Renal cortex interstitium (tissue), 15 donors: ENCODE measurements at places on chromosomes 1 and 21.

GRCh38 chr1:152880316-152880715, 2.2 kb downstream of the SMCP start:
- DNase-seq: no peak

- DNase-seq: no peak
Observed at GRCh38 chr21:31352836-31353235, 8.8 kb upstream of the TIAM1 start.

- no peak for DNase-seq
Observed at GRCh38 chr1:111921948-111922347, 67.5 kb downstream of the KCND3 start.

GRCh38 chr1:151805066-151805820, at the start of gene LINGO4:
Gene LINGO4, minus strand, starts transcription at chr1:151805419. Its CDS starts 2,715 bp downstream, at chr1:151802704.
- DNase-seq: no peak

DNA sequence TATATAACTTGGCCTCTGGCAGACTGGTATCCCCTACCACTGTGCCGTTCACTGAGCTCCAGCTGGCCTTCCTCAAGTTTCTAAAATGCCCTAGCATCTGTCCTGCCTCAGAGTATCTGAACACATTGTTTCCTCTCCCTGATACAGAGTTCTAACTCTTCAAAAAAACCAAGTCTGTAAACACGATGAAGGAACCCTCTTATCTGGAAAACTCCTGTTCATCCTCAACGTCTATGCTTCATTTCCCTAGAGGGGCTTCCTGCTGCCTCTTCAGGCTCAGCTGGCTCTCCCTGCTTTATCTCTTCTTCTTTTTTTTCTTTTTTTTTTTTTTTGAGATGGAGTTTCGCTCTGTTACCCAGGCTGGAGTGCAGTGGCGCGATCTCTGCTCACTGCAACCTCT, 5.6 kb downstream of the BSDC1 start:
- DNase-seq: no peak

DNA sequence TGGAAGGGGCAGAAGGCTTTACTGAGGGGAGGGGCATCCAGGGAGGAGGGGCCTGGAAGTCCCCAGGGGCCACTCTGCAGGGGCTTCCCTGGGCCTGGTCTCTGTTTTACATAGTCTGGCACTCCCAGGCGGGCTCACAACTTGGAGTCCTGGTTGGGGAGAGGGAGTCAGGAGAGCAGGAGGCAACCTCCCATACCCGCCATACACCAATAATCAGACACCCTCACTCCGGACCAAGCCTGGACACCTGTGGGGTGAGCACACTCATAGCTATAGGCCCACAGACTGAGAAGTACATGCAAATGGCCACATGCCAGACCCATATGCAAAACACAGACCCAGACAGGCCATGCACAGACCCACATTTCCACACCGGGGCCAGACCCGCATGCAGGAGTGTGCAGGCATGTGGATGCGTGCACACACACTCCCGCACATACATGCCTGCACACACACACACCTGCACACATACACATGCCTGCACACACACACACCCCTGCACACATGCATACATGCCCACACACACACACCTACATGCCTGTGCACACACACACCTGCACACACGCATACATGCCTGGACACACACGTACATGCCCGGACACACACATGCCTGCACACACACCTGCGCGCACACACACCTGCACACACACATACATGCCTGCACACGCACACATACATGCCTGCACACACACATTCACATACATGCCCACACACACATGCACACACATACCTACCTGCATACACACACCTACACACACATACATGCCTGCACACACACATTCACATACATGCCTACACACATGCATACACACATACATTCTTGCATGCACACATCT, 89.5 kb upstream of the RUNX3 start:
- no peak for DNase-seq

DNA sequence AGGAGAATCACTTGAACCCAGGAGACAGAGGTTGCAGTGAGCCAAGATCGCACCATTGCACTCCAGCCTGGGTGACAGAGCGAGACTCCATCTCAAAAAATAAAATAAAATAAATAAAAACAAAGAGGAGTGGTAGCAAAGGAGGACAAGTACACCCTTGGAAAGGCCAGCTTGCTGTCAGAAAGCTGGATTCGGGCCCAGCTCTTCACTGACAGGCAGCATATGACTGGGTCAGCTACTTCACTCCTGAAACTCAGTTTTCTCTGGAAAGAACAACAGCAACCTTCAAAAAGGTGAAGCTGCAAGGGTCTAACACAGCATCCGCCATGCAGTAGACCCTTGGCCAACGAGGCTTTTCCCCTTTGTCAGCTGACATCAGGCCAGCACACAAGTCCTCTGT, 156.0 kb upstream of the TIAM1 start:
- DNase-seq: no peak

- DNase-seq: no peak
Observed at GRCh38 chr1:197916500-197916983, 630 bp upstream of the LHX9 start.

DNA sequence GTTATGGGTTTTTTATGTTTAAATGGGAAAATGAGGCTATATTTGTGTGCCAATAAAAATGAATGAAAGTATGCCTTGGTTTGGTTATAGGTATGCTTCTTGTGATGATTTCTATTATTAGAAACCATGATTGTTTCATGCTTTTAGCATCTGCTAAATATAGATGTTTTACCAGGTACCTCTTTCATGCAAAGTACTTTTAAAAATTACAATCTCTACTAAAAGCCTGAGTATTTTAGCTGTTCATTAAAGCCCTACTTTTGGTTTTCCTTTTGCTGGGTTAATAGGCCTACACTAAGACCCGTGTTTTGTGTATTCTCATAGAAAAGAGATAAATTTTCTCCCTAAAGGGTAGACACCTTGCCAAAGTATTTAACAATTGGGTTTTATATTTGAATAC, 32.0 kb downstream of the MTF2 start:
- DNase-seq: no peak

- DNase-seq: no peak
Observed at GRCh38 chr21:42235593-42235992, 16.7 kb downstream of the ABCG1 start.

- DNase-seq: no peak
Observed at GRCh38 chr1:206953626-206954025, 7.4 kb upstream of the PIGR start.

- no peak for DNase-seq
Observed at GRCh38 chr1:41898191-41898713, 20.5 kb downstream of the HIVEP3 start.

DNA sequence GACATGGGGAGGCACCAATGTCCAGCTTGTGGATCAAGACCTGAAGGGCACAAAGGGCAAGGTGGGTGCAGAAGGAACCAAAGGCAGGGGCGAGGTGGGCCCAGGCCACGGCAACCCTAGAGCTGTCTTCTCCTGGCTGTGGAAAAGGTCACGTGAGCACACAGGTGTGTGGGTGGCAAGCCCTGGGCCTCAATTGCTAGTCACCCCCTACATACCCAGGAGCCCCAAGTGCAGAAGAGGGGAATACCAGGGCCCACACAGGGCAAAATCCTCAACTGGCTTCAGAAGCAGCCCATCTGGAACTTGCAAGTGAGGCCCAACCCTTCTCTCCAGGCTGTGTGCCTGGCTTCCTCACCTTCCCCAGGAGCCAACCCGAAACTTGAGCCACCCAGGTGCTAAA, 25.6 kb downstream of the ZBTB17 start:
- no peak for DNase-seq

- DNase-seq: no peak
Observed at GRCh38 chr1:229298420-229298819, 27.5 kb downstream of the RAB4A start.

DNA sequence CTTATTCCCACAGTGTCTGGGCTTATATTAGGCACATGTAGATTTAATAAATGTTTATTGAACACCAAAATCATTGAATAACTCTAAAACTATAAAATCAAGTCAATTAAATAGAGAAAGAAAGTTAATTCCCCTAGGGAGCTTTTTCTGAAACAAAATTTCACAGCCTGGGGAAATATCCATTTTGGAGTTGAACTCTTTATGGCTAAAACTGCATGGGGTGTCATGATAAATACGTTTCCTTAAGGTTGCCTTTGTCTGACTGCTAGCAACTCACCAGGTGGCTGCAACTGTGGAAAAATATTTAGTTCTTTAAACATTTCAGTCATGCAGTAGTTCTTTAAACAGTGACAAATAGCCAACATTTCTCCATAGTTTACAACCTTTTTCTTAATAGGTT, 496.1 kb downstream of the LRRIQ3 start:
- no peak for DNase-seq

DNA sequence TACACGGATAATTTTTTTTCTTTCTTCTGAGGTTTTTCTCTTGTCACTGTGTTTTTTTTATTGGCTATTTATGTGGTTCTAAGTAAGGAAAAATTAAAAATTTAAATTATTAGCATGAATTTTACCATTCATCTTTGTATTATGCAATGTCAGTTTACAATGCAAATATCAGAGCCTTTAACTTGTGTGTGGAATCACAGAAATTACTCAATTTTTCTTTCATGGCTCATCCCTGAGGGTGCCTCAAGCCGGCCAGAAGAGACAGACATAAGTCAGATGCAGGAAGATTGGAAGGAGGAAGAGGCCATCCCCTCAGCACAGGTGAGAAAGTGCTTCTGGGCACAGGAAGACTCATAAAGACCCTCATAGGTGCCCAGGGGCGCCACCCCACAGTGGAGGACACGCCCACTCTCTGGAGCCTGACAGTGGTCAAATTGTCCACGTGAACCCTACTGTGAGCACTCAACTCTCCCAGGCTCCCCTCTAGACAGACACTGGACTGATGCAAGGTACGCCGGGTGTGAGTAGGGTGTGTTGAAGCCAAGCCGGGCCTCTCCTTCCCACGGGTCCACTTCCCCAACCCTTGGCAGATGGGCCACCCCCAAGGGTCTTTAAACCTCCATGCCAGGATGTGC, 9.5 kb upstream of the LDLRAP1 start:
- no peak for DNase-seq

DNA sequence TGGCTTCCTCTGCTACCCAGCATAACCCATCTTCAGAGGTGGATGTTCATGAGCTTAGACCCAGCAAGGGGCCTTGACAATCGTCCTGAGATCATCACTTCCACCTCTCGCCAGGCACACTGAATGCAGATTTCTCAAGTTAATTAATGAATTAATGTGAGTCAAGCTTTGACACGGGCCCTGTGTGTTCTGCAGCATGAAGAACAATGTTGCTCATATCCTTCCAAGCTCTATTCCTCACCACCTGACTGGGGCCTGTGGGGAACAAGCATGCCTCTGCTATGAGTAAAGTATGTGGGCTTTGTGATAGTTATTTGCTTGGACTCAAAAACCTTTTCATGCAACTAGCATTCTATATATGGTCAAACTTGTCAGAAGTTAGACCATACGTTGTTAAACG, 122.0 kb downstream of the SEC16B start:
- DNase-seq: no peak

DNA sequence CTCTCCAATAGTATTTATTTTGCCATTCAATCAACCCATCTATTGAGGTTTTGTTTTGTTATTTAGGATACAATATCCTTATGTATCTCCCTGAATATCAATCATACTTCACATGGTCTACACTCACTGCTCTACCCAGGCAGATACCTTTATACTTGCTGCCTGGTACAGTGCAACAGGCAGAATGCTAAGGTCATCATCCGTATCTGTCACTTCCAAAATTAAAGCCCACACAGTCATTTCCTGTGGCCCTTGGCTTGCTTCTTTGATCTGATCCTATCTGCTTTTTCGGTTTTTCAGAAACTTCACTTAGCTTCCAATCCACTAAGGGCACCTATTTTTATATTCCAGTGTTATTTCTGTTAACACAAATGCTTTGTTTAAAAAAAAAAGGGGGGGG, 22.3 kb upstream of the ZZZ3 start:
- DNase-seq: no peak

DNA sequence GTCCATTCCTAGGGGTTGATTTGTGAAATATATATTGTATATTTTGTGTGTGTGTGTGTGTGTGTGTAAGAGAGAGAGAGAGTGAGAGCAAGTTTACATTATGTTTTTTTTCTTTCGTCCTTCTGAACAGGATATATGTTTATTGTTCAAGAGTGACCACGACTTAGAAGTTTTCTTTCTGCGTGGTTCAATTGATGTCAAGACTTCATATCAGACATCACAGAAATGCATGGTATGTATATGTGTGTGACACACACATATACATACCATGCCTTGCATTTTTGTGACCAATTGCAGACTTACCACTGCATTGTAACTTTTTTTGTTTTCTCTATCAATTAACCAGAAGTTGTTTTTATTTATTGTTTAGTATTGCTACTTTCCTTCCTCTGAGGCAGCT, 2.5 kb downstream of the RASAL2 start:
- DNase-seq: no peak
